ENCODE measurements at places on chromosomes 2 and 18.

DNA sequence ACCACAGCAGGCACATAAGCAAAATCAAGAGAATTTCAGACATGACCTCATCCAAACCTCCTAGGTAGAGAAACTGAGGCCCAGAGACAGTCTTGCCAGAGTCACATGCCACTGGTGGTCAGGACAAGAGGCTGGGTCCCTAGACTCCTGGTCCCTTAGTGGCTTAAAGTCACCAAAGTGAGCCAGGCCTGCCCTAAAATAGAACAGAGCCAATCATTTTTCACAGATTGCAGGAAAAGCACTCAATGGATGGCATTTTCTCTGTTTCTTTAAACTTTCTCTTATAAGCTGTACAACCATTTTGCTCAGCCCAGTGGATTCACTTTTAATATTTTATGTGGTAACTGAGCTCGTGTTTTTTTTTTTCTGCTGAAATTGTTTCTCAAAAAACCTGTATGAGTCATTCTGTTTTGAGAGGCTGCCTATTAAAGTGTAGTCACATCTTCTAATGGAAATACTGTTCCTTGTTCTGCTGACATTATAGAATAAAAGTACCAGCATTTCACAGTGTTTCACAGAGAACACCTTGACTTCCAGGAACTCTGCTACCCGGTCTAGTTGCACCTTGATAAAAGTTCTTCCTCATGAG is 29.6 kb downstream of the STEAP3 start:
- DNase-seq, result no peak

DNA sequence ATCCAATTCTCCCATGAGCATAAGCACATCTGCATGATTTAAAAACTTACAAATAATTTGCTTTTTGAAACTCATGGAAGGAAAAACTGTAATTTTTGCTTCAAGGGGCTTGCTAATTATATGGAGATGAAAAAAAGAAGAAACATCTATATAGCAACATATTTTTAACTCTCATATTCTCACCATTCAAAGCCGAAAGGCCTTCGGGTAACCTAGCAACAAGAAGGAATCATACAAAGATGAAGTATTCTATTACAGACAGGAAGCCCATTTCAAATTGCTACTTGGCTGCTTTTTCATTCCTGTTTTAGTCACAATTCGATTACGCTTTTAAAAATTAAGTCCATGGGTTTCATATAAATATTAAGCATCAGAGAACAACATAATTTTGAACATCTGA is 39.2 kb upstream of the RNU4ATAC start:
- no peak for DNase-seq

- DNase-seq, result no peak
These were observed 344.9 kb upstream of the SLC14A2 start for GRCh38 chr18:45270289-45270771.

DNA sequence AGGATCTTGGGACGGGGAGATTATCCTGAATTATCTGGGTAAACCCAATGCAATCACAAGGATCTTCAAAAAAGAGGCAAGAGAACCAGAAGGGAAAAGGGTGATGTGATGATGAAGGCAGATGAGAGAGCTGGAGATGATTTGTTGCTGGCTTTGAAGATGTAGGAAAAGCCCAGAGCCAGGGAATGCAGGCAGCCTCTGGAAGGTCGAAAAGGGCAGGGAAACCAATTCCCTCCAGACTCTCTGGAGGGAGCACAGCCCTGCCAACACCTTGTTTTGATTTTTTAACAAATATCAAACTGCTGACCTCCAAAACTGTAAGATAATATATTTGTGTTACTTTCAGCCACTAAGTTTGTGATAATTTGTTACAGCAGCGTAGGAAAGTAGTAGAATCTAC is 48.9 kb upstream of the IL1R2 start:
- no peak for DNase-seq

DNA sequence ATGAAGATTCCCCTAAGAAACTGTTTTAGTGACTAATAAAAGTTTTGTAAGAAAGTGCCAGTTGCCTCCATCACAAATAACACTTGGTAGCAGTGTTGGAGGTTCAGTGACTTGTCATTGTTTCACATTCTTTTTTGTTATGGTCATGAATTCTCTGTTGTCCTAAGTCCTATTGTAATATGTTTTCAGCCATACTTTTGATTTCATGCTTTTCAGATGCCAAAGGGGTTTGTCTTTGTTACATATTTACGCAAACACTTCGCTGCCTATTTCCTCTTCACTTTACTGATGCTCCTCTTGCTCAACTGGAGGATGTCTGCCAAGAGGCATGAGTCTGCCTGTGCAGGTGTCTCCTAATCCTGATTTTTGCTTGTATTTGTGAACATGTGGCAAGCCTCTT is 66.6 kb downstream of the PHLPP1 start:
- DNase-seq, result no peak

GRCh38 chr18:49723648-49724180 is 89.6 kb downstream of the ACAA2 start:
- no peak for DNase-seq

- DNase-seq, result no peak
These were observed 387.9 kb downstream of the SETBP1 start for GRCh38 chr18:45068400-45069094.

DNA sequence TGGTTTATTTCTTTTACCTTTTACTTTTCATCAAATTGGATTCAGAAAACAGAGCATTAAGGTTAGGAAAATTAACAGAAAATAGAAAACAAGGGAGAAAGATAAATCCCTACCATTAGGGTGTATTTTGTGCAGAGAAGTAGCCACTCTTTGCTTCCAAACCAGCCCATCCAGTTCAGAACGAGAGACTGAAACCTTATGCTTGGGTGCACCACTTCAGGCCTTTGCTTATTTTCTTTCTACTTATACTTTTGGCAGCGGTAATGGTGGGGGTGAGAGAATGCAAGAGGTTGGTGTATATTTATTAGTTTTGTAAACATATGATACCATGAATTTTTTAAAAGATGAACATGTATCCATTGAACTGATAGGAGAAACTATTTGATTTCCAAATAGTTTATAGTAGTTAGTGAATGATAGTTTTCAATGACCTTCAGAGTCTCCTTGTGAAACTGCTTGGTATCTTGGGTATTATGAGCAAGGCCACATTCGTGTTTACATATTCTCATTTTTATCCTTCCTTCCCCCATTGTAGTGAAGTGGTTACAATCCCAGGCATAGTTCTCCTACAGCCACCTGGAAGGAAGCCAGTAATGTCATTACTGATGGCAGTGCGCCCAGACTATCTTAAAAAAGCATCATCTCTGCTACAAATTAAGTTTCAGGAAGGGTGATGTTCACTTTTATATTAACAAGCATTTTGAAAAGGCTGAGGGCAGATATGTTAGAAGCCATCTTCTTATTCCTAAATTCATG is 60.8 kb downstream of the MFSD6 start:
- no peak for DNase-seq

DNA sequence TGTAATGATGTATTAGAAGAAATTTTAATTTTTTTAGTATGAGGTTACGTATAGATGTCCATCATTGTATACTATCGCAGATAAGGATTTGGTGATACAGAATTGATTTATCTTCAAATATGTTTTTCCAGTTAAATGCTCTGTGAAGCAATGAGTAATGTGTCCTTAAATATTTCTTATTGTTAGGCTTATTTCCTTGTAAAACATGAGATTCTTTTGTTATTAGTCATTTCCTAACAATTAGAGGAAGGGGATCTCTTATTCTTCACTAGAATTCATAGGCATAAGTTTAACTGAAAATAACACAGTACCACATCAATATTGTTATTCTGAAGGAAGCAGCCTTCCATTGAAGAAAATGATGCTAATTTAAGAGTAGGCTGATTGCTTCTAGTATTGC is 15.5 kb upstream of the OTX1 start:
- no peak for DNase-seq

DNA sequence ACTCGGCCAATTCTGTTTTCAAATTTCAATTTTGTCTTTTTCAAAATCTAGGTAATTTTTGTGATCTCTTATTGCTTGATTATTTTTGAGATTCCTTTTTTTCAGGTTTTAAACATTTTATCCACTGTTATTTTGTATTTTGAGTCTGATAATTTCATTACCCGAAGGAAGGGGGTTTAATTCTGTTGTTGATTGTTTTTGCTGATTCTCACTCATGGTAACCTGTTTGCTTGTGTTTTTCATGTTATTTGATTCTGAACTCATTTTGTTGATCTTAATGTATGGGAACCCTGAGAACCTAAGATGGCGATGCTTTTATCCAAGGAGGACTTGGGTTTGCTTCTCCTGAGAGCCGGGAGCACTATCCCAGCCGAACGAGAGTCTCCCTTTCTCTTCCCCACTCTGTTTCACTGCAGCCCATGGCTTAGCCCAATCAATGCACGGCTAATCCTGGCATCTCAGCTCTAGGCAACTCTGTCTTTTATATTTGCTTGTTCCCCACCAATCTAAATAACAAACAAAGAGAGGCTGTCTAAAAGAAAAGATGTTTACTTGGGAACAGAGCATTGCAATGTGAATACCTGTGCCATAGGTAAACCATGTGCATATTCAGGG is 73.2 kb upstream of the ZCCHC2 start:
- DNase-seq, result no peak

GRCh38 chr18:37261988-37262387 is 303.6 kb downstream of the CELF4 start:
- DNase-seq, result no peak

DNA sequence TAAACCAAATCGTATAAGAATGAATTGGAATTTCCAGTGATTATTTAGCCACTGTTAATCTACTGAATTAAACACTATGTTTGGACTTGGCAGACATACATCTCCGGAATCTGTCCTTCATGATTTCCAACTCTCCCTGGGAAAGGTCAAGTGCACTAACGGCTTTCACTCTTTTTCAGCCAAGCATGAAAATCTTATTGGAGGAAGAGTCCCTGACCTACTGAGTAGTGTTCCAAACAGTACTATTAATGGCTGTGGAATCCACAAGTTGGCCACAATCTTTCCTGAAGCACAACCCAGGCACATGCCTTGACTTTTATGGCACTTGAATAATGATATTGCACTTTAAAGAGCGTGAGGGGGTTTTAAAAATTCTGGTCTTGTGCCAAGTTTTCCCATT is 318.9 kb upstream of the RND3 start:
- no peak for DNase-seq

DNA sequence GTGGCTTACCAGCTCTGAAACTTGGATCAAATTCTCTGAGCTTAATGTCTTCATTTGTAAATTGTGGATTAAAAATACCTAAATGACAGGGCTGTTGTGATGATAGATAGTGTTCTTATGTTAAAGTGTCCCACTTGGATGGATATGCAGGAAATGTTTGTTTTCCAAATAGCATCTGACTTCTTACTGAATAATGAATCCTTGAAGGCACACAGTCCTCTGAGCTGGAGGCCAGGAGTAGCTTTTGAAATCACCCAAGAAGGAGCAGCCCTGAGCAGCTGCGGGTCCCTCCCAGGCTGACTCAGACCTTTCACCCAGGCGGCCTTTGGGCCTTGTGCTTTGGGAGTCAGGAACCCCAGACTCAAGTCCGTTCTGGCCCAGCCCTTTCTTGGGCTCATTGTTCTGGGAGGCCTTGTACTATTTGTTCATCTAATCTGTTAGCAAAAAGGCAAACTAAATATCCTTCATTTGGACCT is 173.0 kb upstream of the GATA6 start:
- no peak for DNase-seq

DNA sequence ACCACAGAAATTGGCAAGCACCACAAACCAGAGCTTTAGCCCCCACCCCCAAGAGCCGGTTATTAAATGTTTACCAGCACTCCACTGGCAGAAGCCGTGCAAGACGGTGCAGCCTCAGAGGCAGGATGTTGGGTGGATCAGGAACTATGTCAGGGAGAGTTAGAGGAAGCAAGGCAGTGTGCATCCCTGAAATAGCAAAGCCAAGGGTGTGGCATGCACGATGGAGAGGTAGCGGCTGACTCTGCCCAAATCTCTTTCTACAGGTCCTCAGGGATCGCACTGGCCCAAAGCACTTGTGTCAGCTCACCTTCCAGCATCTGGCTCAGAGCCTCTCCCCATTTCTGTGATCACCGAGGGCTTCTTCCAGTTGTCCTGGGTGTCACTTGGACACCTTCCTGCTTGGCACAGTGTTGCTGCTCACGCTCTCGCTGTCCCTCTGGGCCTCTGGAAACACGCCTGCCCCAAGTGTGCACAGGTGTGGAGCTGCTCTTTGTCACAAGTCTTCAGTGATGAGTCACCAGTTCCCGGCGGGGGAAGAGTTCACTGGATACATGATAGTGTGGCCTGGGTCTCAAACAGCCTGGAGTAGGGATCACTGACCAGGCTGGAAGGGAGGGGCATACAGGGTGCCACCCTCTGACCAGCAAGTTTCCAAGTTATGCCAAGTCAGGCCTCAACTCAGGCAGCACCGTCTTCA is 17.3 kb upstream of the B3GNT7 start:
- DNase-seq, result no peak

GRCh38 chr18:79942786-79943607 is 8.5 kb downstream of the SLC66A2 start:
- no peak for DNase-seq

- DNase-seq, result no peak
These were observed 48.1 kb downstream of the SH3BP4 start for GRCh38 chr2:234999740-235000425.

- no peak for DNase-seq
These were observed 206.5 kb upstream of the AGAP1 start for GRCh38 chr2:235287375-235287733.

- DNase-seq, result no peak
These were observed 175.3 kb downstream of the PDE11A start for GRCh38 chr2:177897278-177897677.

DNA sequence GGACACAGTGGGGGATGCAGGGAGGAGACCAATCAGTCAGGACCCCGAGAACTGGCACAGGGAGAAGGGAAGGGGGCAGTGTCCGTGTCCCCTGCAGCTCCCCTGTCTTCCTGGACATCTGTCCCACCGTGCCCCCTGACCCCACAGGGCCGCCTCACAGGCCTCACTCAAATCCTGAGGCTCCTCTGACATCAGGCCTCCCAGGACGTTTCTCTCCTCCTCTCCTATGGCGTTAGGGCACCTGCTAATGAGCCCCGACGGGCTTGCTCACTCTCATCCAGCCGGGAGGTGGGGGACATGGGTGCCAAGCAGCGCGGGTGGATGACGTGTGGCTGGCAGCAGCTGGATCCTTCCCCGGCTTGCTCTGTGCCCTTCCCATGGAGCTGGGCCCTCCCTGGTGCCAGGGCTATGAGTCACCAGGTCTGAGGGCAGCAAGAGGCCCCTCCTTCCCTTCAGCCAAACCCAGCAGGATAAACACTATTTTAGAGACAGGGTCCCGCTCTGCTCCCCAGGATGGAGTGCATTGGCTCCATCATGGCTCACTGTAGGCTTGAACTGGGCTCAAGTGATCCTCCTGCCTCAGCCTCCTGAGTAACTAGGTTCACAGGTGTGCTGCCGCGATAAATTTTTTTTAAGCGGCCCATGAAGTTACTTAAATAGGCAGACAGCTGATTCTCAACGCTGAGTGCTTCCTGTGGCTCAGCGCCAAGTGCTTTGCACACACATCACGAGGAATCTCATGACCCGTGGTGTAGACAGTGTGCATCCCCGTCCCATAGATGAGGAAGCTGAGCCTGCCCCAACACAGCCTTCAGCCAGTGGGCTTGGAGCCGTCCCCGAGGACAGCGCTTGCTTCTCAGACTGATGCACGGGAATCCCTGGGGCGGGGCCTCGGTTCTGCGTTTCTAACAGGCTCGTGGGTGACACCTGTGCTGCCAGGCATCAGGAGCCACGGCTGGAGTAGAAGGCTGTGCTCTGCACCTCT is 64.5 kb upstream of the HDAC4 start:
- peak; percentile 75 for DNase-seq

GRCh38 chr18:73841661-73842060 is 306.0 kb downstream of the FBXO15 start:
- DNase-seq, result no peak

Data from 8988T (cell line).